Right renal cortex interstitium (tissue), 3 donors: ENCODE measurements at places on chromosomes 7 and 10. TPM values are rescaled to one million over a fixed set of nuclear protein-coding genes. Genes with fewer than 3 reads are reported as not detected.

GRCh38 chr10:96642973-96643372, 56.2 kb upstream of the TM9SF3 start:
- no peak for DNase-seq

GRCh38 chr10:47340608-47341170, 7.5 kb upstream of the RBP3 start:
- DNase-seq = peak; percentile 34

GRCh38 chr10:95877881-95878280, 29.9 kb upstream of the CC2D2B start:
- no peak for DNase-seq

DNA sequence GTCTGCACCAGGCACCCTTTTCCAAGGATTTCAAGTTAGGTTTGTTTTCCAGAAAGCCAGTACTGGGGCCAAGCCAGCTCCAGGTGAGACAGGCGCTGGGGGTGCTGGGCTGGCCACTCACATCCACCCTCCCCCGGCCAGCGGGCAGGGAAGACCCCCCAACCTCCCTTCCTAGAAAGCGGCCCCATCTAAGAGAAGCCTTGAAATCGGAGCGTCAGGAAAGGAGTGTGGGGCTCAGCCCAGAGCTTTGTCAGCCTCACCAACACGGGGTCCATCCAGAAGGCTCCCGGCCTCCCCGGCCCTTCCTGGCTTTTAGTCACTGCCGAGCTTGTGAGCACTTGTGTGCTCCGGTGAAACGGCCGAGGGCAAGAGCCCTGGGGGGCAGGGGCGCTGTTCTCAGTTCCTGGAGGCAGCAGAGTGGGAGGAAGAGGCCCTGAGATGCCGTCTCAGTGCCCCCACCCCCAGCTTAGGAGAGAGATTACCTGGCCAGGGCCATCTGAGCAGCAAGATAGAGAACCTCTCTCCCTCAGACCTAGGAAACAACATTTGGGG, 39.6 kb downstream of the PDGFA start:
- DNase-seq = no peak

DNA sequence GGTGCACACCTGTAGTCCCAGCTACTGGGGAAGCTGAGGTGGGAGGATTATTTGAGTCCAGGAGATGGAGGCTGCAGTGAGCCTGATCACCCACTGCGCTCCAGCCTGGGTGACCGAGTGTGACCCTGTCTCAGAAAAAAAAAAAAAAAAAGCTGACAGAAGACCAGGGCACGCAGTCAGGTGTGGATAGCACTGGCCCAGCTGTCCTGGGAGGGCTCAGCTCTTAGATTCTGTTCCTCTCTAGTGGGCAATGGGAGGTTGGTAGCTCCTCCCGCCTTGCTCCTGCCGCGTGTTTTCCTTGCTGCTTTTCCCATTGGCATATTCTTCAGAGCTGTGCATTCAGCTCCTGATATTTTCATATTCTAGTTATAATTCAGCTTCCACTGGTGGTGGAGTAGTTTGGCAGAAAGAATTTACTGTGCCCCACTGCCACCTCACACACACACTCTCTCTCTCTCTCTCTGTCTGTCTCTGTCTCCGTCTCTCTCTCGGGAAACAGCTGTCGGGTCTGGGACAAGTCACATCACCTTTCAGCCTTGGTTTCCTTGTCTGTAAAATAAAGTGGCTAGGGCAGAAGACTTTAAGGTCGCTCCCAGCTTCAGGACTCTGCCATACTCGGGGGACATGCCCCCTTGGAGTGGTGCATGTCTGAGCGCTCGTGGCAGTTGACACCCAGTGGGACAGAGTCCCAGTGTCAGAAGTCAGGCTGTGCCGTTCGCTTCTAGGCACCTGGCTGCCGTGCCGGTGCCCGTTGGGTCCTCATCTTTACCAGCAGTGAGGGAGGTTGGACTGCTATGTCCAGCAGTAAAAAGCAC, 25.9 kb upstream of the ANKRD2 start:
- no peak for DNase-seq

DNA sequence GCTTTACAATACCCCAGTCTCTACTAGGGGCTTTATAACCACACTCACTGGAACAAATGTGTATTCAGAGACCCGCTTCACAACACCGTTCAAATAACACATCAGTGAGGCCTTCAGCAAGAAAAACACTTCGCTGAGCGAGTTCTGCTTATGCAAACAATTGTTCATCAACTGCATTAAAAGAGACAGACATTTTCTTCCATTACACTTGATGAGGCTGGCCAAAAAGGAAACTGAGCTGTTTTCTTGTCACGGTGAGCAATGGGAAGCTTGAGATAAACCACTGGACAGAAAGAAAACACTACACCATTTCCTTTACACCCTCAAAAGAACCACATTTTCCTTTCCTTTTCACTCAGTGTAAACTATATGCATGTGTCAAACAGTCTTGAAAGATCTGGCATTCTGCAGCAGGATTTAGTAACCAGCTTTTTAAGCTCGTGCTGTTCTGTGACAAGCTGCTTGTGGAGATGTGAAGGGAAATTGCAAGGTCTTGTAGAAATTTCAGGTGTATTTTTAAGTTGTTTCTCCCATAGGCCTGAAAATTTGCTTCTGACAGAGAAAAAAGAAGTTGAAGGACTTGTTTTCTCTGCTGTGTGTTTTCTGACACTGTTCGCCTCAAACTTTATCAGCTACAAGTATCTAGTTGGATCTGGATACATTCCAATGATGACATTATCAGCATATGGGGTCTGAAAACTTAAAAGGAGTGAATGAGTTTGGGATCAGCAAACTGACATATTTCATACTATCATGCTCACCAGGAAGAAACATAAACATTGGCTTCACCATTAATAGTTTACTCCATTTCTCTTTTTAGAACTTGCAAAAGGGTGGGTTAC, 693.1 kb downstream of the PARD3 start:
- DNase-seq = no peak

DNA sequence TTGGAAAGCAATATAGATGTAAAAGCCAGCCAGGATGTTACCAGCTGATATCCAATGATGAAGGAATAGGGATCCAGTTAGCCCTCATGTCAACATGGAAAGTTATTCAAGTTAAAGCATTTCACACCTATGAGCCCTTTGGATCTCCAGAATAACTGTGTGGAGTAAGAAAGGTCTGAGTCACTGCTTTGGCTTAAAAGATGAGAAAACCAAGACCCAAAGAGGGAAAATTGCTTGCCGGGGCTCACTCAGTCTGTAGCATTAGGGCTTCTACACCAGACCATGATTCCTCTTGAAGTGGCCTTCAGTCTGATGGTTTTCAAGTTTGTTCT, 12.6 kb downstream of the LSM5 start:
- no peak for DNase-seq

GRCh38 chr7:155048006-155048405, 22.1 kb upstream of the HTR5A start:
- DNase-seq = no peak

GRCh38 chr10:31419394-31420063, 100.5 kb downstream of the ZEB1 start:
- no peak for DNase-seq

DNA sequence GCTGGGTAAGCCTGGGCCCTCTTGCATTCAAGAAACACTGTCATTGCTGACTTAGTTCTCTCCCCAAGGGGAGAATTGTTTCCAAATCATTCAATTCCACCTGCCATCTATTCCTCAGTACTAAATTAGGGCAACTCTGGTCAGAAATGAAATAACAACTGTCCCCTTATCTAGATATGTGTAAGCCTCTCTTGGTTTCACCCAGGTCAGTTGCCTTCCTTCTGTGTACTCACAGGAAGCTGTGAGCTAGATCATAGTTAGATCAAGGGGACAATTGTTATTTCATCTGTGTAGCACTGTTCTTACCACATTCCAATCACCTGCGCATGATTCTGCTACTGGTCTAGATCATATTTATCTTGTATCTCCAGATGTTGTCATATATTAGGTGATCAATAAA, 483.0 kb upstream of the SORCS1 start:
- DNase-seq = no peak

- no peak for DNase-seq
Measured at GRCh38 chr7:141053626-141054025, 20.2 kb upstream of the TMEM178B start.

GRCh38 chr7:49580761-49581160, 192.7 kb upstream of the VWC2 start:
- no peak for DNase-seq

The BEND7 gene
- polyA plus RNA-seq = 30.8 TPM

The CISD1 gene
- polyA plus RNA-seq = 60.4 TPM

The PROSER2 gene
- 5.6 TPM for polyA plus RNA-seq

The PLXNA4 gene
- polyA plus RNA-seq = 11.8 TPM

The STAG3 gene
- polyA plus RNA-seq = 9.2 TPM

The SPDYE2 gene
- polyA plus RNA-seq = 1.1 TPM

The TMEM236 gene
- polyA plus RNA-seq = 0.25 TPM

The SPACDR gene
- polyA plus RNA-seq = 0.58 TPM
